ENCODE measurements at places on chromosomes 3 and 15. TPM values are rescaled to one million over a fixed set of nuclear protein-coding genes. Genes with fewer than 3 reads are reported as not detected.

The GPR149 gene
- not detected for total RNA-seq

The FRMD5 gene
- total RNA-seq = 0.15 TPM

The PLSCR2 gene
- total RNA-seq = not detected

The FANCD2OS gene
- not detected for total RNA-seq

The TMC3 gene
- total RNA-seq = not detected

The SYNPR gene
- total RNA-seq = not detected

The FRMD4B gene
- total RNA-seq = 57.8 TPM

The PPP1R14D gene
- not detected for total RNA-seq

The CHL1 gene
- 4.2 TPM for total RNA-seq

The ROPN1 gene
- not detected for total RNA-seq

The FOXB1 gene
- total RNA-seq = not detected

The CD96 gene
- total RNA-seq = 6.3 TPM

- no peak overlapping the region for H3K27ac ChIP-seq
- H3K4me1 ChIP-seq = no peaks in the 10 kb centered on the region
- H3K36me3 ChIP-seq = no peaks in the 10 kb centered on the region
- H3K27me3 ChIP-seq = no peaks in the 10 kb centered on the region
- DNase-seq = no peak
Observed at GRCh38 chr3:148882288-148882687, 17.2 kb downstream of the CPA3 start.

DNA sequence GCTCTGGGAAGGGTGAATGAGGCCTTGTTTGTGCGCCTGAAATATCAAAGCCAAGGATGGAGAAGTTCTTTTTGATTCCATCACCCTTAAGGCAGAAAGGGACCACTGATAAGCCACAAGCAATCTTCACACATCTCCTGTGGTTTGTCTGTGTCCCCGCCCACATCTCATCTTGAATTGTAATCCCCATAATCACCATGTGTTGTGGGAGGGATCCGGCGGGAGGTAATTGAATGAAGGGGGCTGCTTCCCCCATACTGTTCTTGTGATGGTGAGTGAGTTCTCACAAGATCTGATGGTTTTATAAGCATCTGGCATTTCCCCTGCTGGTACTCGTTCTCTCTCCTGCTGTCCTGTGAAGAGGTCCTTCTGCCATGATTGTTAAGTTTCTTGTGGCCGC lies 329.6 kb upstream of the RGMA start:
- DNase-seq = no peak
- no peak overlapping the region for H3K27ac ChIP-seq
- H3K36me3 ChIP-seq = no peaks in the 10 kb centered on the region

- no peak overlapping the region for H3K27ac ChIP-seq
- H3K4me3 ChIP-seq = no peak overlapping the region
- no peak for DNase-seq
- no peaks in the 10 kb centered on the region for H3K4me1 ChIP-seq
- H3K27me3 ChIP-seq = no peaks in the 10 kb centered on the region
Observed at GRCh38 chr3:135412475-135412874, 553.1 kb upstream of the PPP2R3A start.

DNA sequence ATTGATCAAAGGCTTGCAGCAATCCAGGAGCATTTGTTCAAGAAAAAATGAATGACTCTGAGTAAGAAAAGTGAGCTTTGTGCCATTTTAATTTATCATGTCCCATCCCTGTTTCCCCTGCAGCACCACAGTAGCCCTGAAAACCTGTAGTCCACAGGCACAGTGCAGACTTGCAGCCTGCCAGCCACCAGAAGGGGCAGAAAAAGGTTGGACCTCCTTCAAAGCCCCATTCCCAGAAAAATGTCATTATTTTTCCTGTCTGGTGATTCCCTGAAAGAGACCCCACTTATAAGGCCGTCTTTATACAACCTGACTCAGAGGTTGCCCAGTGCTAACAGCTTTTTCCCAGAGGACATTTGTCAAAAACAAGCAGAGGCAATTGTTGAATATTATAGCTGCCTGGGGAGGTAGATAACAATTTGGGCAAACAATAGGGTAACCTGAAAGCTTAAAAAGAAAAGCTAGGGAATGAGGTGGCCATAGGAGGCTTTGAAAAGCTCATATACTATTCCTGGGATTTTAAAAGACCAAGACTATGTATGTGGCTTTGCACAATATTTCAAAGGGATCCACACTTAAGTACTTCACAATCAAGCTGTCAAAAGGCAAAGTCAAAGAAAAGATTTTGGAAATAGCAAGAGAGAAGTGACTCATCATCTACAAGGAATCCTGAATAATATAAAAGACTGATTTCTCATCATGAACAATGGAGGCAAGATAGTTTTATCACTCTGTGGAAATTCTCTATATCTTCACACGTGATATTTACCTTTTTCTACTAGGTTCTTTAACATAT lies 136.8 kb upstream of the PLXNA1 start:
- no peak for DNase-seq
- H3K4me3 ChIP-seq = no peak overlapping the region
- H3K27ac ChIP-seq = no peak overlapping the region
- H3K27me3 ChIP-seq = no peaks in the 10 kb centered on the region
- H3K36me3 ChIP-seq = no peaks in the 10 kb centered on the region

DNA sequence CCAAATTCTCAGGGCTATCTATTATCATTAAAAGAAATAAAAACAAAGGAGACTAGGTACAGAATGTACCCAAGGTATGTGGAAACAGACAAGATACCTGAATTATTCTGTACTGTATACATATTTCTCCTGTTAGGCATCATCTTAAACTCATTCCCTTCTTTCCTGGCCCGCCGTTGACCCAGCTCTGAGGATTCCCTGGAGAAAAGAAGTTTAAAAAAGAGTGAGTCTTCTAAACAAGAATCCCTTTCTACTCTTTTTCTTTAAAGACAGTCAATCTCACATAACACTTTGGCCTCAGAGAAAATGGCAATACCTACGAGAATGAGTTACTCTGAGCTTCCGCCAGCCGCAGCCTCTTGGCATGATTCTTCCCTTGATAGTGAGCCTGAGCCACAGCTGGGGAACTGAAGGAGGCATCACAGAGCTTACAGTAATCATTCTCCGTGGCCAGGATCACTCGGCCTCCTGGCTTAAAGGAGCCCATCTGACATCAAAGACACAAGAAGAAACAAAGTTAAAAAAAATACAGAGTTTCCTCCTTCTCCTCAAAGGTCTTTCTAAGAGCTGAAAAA lies 44.2 kb downstream of the ZMAT3 start:
- no peaks in the 10 kb centered on the region for H3K4me1 ChIP-seq
- H3K27ac ChIP-seq = no peak overlapping the region
- no peaks in the 10 kb centered on the region for H3K27me3 ChIP-seq
- no peak for DNase-seq
- H3K36me3 ChIP-seq = no peaks in the 10 kb centered on the region
- H3K4me3 ChIP-seq = no peak overlapping the region

DNA sequence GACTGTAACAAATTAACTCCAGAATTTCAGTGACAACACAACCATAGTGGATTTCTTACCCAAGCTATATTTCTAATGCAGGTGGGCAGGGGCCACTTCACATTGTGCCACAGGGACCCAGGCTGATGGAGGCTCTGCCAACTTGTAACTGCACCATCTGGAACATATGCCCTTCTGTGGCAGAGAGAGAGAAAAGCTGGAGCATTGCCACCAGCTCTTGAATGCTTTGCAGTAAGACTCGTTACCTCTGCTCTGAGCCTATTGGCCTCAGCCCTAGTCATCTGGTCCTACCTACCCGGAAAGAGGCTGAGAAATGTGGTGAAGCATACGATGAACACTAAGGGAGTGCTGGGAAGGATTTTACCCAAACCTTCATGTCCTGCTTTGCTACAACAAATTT lies 587.1 kb downstream of the ZNF385D start:
- DNase-seq = no peak
- H3K27me3 ChIP-seq = no peaks in the 10 kb centered on the region
- H3K4me3 ChIP-seq = no peak overlapping the region
- no peaks in the 10 kb centered on the region for H3K4me1 ChIP-seq
- H3K36me3 ChIP-seq = no peaks in the 10 kb centered on the region

GRCh38 chr3:12155828-12156227 lies 2.9 kb downstream of the TIMP4 start:
- DNase-seq = no peak
- no peak overlapping the region for H3K4me3 ChIP-seq
- H3K36me3 ChIP-seq = no peaks in the 10 kb centered on the region

DNA sequence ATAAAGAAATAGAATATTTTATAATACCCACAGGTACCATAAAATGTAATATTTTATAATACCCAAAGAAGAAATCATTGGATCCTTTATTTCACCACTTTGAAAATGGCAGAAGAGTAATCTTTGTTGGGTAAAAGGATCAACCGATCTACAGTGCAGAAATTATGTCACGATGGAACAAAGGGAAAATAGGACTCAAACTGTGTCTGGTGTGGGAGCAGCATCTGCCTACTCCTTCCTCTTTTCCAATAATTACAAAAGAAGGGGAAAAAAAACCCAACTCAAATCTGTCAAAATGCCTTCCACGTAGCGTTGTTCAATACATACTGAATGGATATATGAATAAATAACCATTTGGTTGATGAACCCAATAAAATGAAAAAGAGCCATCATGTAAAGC lies 492.6 kb upstream of the TBL1XR1 start:
- no peak for DNase-seq
- peaks cover 7% of the 10 kb centered on the region for H3K4me1 ChIP-seq
- H3K27ac ChIP-seq = no peak overlapping the region
- H3K36me3 ChIP-seq = no peaks in the 10 kb centered on the region
- no peaks in the 10 kb centered on the region for H3K27me3 ChIP-seq

DNA sequence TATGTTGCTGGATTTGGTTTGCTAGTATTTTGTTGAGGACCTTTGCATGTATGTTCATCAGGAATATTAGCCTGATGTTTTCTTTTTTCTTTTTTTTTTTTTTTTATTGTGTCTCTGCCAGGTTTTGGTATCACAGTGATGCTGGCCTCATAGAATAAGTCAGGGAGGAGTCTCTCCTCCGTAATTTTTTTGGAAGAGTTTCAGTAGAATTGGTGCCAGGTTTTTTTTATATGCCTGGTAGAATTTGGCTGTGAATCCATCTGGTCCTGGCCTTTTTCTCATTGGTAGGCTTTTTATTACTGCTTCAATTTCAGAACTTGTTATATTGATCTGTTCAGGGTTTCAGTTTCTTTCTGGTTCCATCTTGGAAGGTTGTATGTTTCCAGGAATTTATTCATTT lies 165.8 kb downstream of the VPS8 start:
- H3K36me3 ChIP-seq = peaks cover 5% of the 10 kb centered on the region
- H3K4me3 ChIP-seq = no peak overlapping the region
- no peak for DNase-seq
- no peaks in the 10 kb centered on the region for H3K4me1 ChIP-seq

GRCh38 chr3:17135696-17136095 lies 250.9 kb downstream of the PLCL2 start:
- no peaks in the 10 kb centered on the region for H3K4me1 ChIP-seq
- no peak overlapping the region for H3K4me3 ChIP-seq
- no peaks in the 10 kb centered on the region for H3K36me3 ChIP-seq
- no peaks in the 10 kb centered on the region for H3K27me3 ChIP-seq

- H3K27ac ChIP-seq = peak overlapping the region; percentile 85
- H3K36me3 ChIP-seq = no peaks in the 10 kb centered on the region
- H3K4me3 ChIP-seq = no peak overlapping the region
- no peaks in the 10 kb centered on the region for H3K27me3 ChIP-seq
- peaks cover 40% of the 10 kb centered on the region for H3K4me1 ChIP-seq
Observed at GRCh38 chr3:4741404-4742307, 237.6 kb upstream of the BHLHE40 start.

DNA sequence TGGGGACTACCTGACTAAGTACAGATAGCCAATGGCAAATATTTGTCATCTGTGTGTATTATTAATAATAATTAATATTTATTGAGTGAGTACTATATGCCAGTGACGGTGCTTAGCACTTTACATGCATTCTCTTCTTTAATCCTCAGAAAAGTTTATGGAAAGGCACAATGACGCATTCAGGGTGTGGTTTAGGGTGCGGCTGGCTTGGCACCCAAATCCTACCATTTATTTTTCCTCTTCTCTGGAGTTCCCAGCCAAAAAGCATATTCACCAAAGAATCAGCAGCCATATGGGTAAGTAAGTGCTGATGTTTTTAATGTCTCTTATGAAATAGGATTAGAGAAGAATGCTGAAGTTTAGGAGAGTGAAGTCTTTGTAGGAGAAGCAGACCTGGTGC lies 140.4 kb upstream of the TP63 start:
- H3K36me3 ChIP-seq = no peaks in the 10 kb centered on the region
- no peak overlapping the region for H3K27ac ChIP-seq
- DNase-seq = no peak

- H3K4me3 ChIP-seq = no peak overlapping the region
- no peak for DNase-seq
- H3K27me3 ChIP-seq = no peaks in the 10 kb centered on the region
- H3K4me1 ChIP-seq = no peaks in the 10 kb centered on the region
- no peak overlapping the region for H3K27ac ChIP-seq
- H3K36me3 ChIP-seq = no peaks in the 10 kb centered on the region
Observed at GRCh38 chr3:196149375-196149774, 61.8 kb downstream of the ZDHHC19 start.

- H3K27me3 ChIP-seq = no peaks in the 10 kb centered on the region
- H3K4me3 ChIP-seq = no peak overlapping the region
- no peak for DNase-seq
- peaks cover 11% of the 10 kb centered on the region for H3K4me1 ChIP-seq
- no peak overlapping the region for H3K27ac ChIP-seq
Observed at GRCh38 chr3:112003321-112004080, 4.8 kb downstream of the TAGLN3 start.

- H3K27me3 ChIP-seq = no peaks in the 10 kb centered on the region
- H3K4me1 ChIP-seq = no peaks in the 10 kb centered on the region
- no peak for DNase-seq
- H3K27ac ChIP-seq = no peak overlapping the region
- no peaks in the 10 kb centered on the region for H3K36me3 ChIP-seq
Observed at GRCh38 chr3:73080216-73080966, 18.9 kb downstream of the EBLN2 start.

GRCh38 chr3:11932636-11933035 lies 71.6 kb upstream of the SYN2 start:
- H3K4me1 ChIP-seq = no peaks in the 10 kb centered on the region
- no peak for DNase-seq
- H3K4me3 ChIP-seq = no peak overlapping the region
- no peaks in the 10 kb centered on the region for H3K27me3 ChIP-seq
- H3K36me3 ChIP-seq = no peaks in the 10 kb centered on the region
